ENCODE measurements at places on chromosomes 1 and 21. TPM values are rescaled to one million over a fixed set of nuclear protein-coding genes. Genes with fewer than 3 reads are reported as not detected.

SETD4 gene
- 15.7 TPM for total RNA-seq

MAB21L3 gene
- total RNA-seq, result 0.18 TPM

DNA sequence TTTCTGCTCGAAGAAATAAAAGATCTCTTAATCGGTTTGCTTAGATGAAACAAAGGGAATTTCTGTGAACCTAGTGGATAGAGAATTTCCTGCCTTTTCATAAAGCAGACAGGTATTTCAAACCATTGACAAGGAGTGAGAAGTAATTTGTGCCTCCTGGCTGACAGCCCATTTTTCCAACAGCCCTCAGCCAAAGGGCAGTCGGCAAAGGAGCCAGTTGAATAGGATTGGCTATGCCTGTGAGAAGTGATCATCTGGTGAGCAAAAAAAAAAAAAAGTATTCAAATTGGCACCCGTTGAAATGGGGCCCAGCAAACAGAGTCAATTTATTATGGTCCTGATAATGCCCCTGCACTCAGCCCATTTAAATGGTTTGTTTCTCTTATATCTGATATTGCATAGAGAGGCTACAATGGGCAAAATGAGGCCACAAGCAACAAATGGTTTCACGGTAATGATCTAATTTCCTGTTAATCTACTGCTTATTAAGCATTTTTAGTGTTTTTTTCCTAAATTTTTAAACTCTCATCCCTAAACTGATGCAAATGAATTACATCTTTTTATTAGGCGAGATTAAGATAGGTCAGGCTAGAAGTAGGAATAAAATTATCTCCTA lies 477.5 kb downstream of the NUF2 start:
- no peak for DNase-seq

GRCh38 chr1:209256766-209257350 lies 326.7 kb upstream of the CAMK1G start:
- DNase-seq, result no peak

- DNase-seq, result no peak
These were observed 208.7 kb upstream of the CSF3R start for GRCh38 chr1:36691374-36691773.

DNA sequence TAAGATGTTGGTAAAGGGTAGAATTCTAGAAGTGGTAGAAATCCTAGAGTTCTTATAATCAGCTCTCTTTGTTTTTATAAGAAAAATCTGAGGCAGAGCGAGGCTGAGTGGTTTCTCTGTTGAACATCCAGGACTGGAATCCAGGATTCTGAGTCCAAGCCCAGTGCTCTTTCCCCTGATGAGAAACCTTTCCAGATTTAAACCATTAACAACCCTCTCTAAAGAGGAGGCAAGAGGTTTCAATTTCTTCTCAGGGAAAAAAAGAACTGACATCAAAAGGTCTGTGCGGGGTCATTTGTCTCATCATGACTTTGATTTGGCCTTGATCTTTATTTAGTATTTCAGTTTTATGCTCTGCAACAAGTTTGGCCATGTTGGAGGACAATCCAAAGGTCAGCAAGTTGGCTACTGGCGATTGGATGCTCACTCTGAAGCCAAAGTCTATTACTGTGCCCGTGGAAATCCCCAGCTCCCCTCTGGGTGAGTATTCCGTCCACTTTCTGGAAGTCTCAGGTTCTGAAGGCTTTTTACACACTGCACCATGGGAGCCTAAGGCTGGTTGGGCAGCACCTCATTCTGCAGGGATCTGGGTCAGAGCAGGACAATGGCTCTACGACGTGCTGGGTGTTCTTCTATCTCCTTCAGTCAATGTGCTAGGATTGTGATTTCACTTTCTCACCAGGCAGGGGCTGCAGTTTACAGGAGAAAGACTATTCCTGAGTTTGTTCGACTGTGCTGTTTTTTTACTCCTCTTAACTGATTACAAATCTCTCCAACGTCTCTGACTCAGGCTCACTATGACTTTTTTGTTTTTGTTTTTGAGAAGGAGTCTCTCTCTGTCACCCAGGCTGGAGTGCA lies 18.9 kb upstream of the CCT8 start:
- DNase-seq, result no peak
